ENCODE measurements at places on chromosomes 1 and 21. TPM values are rescaled to one million over a fixed set of nuclear protein-coding genes. Genes with fewer than 3 reads are reported as not detected.

- no peak for DNase-seq
Observed at GRCh38 chr1:175530183-175530582, 213.2 kb downstream of the TNR start.

DNA sequence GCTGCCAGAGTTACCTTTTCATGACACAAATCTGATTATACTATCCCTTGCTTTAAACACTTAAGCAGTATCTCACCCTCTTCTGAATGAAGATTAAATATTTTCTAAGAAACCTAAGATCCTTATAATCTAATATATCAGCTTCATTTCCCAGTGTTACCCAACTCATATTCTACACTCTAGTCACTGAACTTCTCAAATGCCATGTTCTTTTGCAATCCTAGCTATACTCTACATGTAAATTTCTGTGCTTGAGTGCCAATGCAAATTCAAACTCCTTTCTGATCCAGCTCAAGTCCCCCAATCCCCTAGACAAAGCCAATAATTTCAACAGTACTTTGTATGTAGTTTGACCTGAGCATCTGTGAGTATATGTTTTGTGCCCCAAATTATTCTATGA lies 293.9 kb downstream of the SDCCAG8 start:
- DNase-seq = no peak

DNA sequence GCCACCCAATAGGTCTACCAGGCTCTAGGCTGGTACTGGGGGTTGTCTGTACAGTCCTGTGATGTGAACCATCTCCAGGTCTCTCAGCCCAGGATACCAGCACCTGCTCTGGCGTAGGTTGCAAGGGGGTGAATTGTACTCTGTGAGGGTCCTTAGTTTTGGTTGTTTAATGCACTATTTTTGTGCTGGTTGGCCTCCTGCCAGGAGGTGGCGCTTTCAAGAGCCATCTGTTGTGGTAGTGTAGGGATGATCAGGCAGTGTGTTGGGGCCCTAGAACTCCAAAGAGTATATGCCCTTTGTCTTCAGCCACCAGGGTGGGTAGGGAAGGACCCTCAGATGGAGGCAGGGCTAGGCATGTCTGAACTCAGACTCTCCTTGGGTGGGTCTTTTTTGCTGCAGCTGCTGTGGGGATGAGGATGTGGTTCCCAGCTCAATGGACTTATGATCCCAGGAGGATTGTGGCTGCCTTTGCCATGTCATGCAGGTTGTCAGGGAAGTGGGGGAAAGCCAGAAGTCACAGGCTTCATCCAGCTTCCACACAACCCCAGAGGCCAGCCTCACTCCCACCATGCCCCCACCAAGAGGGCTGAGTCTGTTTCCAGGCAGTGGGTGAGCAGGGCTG lies 301.8 kb upstream of the CHRM3 start:
- no peak for DNase-seq

GRCh38 chr1:14811573-14811972 lies 213.1 kb downstream of the KAZN start:
- DNase-seq = no peak

DNA sequence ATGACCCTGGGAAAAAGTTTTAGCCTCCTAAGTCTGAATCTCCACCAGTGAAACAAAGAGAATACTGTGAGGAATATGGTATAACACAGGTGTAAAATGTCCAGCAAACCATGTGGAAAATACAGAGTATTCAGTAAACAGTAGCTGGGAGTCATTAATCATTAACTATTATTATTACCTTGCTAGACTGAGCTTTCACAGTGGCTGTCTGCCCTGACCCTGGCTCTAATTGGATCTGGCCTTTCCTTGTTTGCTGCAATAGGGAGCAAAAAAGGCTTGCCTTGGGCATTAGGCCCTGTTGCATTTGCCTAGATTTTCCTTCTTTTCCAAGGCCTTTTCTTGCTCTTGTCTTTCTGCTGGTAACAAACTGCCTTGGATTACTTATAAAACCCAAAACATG lies 179.1 kb upstream of the BEND5 start:
- DNase-seq = no peak

- no peak for DNase-seq
Observed at GRCh38 chr1:15559189-15559810, 25.6 kb downstream of the AGMAT start.

DNA sequence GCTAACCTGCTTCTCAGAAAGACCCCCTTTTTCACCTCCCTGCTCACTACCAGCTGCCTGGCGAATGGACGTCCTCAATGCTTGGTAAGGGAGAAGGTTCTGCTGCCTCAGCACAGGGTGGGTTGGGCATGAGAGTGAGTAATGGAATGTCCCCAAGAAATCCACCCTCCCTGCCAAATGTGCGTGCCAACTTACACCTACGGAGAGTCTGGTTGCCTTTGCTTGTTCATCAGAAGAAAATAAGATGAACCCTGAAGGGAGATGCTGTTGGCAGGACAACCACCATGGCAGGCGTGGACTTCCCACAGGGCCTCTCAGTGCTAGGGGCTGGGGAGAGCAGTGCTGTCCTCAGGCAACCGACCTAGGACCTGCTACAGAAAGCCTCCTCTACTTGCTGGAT lies 106.0 kb downstream of the XCL2 start:
- no peak for DNase-seq

DNA sequence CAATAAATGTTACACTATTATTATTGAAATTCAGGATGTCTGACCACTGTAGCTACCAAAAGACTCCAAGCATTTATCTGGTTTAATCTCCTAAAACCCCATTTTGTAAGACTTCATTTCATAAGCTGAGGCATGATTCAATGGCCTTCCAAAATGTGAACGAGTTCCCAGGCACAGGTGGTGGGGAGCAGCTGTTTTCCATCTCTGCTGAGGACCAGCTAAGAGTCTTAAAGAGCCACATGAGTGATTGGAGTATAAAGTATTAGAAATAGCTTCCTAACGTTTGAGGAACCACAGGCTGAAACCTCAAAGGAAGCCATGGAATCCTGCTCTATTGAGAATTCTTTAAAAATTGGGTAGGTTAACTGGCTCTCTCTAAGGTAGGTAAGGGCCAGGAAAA lies 44.9 kb downstream of the SEC16B start:
- DNase-seq = no peak

GRCh38 chr1:165843304-165843703 lies 15.9 kb downstream of the UCK2 start:
- DNase-seq = no peak

GRCh38 chr1:83931658-83932253 lies 67.2 kb downstream of the TTLL7 start:
- peak; percentile 63 for DNase-seq

DNA sequence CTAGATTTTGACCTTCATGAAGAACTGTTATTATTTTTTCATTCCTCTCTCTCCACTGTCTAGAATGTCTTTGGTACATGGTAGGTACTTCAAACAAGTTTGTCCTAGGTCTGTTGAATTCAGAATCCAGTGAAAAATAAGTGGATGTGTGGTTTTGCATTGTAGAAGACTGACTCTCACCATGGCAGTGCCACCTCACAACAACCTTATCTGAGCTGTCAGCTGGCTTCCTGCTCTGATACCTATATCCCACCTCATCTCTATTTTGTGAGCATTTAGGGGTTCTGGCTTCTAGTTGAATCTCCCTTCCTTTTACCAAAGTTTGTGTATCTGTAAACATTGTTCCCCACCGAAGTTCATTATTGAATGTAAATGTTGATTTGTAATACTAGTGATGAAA lies 9.1 kb downstream of the SWT1 start:
- DNase-seq = no peak

- no peak for DNase-seq
Observed at GRCh38 chr1:209732725-209733124, 23.1 kb upstream of the TRAF3IP3 start.

GRCh38 chr1:12284486-12284885 lies 54.7 kb downstream of the VPS13D start:
- no peak for DNase-seq

- DNase-seq = no peak
Observed at GRCh38 chr1:162087574-162087973, 18.1 kb downstream of the NOS1AP start.

The OR2T11 gene
- 0.48 TPM for total RNA-seq
